ENCODE measurements at places on chromosomes 3 and 15. TPM values are rescaled to one million over a fixed set of nuclear protein-coding genes. Genes with fewer than 3 reads are reported as not detected.

Gene FOXB1
- polyA plus RNA-seq = not detected

Gene ALDH1A3
- polyA plus RNA-seq = 3.3 TPM

Gene CAV3
- polyA plus RNA-seq = 0.56 TPM

Gene C3orf22
- 0.10 TPM for polyA plus RNA-seq

Gene GUCA1C
- 0.18 TPM for polyA plus RNA-seq

Gene FANCD2OS
- polyA plus RNA-seq = not detected

Gene MUC4
- 0.83 TPM for polyA plus RNA-seq

Gene AGBL1
- polyA plus RNA-seq = 0.08 TPM

Gene UTS2B
- 0.45 TPM for polyA plus RNA-seq

Gene DTWD1
- 42.4 TPM for polyA plus RNA-seq

Gene ECE2
- not detected for polyA plus RNA-seq

Gene TAGLN3
- 2.1 TPM for polyA plus RNA-seq

Gene EBLN2
- polyA plus RNA-seq = 2.7 TPM

Gene TMEM207
- 17.6 TPM for polyA plus RNA-seq

Gene DNAH12
- 0.88 TPM for polyA plus RNA-seq

Gene AP3B2
- polyA plus RNA-seq = 1.9 TPM

DNA sequence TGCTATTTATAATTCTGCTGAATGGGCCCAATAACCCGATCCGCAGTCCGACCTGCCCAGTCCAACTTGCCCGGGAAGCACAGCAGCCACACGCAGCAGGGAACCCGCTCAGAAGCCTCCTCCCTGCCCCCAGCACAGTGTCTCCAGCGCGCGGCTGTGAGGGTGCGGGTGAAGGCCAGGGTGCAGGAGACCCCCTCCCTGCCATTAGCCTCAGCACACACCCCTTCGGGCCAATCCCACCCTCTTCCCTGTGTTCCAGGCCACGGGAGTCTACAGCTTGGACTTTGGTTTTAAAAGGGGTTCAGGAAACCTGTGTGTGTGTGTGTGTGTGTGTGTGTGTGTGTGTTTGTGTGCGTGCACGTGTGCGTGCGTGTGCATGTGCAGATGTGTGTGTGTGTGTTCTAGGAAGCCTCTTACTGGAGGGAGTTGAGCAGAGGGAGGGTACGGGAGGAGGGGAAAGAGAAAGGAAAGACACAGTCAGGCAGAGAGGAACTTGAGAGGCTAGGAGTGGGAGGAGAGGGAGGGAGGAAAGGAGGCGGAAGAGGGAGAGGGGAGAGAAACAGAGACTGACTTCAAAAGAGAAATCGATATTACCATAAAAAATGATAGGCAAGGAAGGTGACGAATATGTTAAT is 34.2 kb downstream of the ATP2B2 start:
- DNase-seq = peak; percentile 23

DNA sequence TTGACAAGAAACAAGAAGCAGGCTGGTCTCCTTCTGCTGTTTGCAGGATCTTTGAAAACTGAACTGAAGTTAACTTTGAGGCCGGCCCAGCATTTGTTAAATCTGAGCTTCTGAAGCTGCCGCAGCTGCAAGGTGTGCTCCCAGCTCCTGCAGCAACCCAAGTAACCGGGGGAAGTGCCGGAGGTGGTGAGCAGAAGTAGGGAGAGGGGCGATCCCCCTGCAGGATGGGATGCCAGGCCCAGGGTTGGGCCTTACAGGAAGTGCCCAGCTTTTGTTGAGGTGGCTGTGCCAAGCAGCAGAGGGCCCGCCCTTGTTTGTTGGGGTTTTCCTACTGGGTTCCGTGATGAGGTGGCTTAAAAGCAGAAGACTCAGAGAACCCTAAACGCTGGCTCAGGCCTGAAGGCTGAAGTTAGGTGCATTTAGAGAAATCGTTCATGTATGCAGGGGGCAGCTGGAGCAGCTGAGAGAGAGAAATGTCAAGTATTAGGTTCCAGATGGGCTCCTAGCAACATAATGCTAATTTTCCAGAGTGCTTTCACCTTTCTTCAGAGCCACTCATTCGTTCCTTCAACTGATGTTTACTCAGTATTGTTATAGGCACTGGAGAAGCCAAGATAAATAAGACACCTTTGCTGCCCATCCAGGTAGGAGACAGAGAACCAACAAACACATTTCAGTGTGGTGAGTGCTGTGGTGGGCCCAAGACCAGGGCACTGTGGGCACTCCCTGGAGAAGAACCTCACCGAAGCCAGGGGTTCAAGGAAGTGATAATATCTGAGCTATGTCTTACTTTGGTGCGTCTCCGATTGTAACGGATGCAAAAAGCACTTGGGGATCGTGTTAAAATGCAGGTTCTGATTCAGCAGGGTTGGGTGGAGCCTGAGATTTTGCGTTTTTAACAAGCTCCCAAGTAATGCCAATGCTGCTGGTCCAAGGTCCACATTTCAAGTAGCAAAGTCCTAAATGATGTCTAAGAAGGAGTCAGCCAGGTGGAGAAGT is 42.2 kb upstream of the PLCL2 start:
- DNase-seq = no peak

DNA sequence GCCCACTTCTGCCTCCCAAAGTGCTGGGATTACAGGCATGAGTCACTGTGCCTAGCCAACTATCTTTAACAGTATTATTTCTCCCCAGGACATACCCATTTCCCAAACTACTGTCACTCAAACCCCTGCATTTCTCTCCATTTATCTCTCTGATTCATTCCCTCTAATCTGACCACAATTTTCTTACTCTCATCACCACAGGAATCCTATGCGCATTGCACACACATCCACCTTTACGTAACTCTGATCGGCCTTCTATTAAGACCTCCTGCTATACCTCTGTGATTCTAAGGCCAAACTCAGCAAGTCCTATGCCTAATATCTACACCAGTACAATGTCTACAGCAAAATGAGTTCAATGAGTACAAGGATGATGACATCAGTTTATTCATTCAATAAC is 235.0 kb downstream of the ULK4 start:
- DNase-seq = no peak

GRCh38 chr3:118754406-118755252 is 280.0 kb downstream of the IGSF11 start:
- no peak for DNase-seq

GRCh38 chr15:38994310-38994709 is 429.7 kb upstream of the RASGRP1 start:
- no peak for DNase-seq

GRCh38 chr3:146209371-146209770 is 41.5 kb downstream of the PLSCR4 start:
- DNase-seq = no peak

- no peak for DNase-seq
These were observed 64.8 kb downstream of the OXNAD1 start for GRCh38 chr3:16329826-16330129.

DNA sequence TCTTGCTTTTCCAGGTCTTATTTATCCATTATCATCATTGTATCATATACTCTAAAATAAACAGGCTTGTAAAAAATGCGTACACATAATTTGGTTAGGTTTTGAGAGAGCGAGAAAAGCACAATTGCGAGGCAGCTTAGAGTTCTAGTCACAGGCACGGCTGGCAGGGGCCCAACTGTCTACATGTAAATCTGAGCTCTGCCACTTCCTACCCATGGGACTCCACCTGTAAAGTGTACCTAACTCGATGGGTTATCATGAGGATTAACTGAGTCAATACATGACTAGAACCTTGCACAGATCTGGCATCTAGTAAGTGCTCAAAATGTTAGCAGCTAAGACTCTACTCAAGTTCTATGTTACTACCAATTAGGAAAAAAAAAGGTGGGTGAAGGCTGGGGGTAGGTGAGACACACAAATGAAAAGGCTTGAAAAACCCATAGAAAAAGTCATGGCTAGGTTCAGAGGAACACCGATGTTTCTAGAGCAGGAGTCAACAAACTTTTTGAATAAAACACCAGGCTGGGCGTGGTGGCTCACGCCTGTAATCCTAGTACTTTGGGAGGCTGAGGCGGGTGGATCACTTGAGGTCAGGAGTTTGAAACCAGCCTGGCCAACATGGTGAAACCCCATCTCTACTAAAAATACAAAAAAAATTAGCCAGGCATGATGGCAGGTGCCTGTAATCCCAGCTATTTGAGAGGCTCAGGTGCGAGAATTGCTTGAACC is 36.2 kb downstream of the GLB1 start:
- no peak for DNase-seq

GRCh38 chr3:122183893-122184590 is 574 bp downstream of the CASR start:
- DNase-seq = no peak

- DNase-seq = no peak
These were observed 108.4 kb upstream of the DPH6 start for GRCh38 chr15:35654332-35654731.

GRCh38 chr3:4517093-4517492 is 23.9 kb downstream of the ITPR1 start:
- no peak for DNase-seq

DNA sequence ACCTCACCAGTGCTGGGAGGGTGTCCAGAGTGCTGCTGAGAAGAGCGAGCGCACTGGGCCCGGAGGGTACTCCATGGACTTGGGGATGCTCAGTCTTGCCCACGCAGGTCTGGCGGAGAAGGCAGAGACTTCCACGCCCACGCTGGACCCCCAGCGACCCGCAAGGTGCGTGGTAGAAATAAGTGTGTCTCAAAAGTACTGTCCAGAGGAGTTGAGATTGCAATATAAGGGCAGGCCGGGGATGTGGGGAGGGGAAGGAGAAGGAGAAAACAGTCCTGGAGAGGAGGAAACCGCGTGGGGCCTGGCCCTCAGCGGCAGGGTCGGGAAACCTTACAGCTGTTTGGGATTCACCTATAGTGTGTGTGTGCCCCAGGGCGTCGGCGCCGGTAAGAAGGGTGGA is 38.9 kb downstream of the NR2F2 start:
- no peak for DNase-seq

- DNase-seq = no peak
These were observed 147.4 kb upstream of the BCHE start for GRCh38 chr3:165984589-165984988.

DNA sequence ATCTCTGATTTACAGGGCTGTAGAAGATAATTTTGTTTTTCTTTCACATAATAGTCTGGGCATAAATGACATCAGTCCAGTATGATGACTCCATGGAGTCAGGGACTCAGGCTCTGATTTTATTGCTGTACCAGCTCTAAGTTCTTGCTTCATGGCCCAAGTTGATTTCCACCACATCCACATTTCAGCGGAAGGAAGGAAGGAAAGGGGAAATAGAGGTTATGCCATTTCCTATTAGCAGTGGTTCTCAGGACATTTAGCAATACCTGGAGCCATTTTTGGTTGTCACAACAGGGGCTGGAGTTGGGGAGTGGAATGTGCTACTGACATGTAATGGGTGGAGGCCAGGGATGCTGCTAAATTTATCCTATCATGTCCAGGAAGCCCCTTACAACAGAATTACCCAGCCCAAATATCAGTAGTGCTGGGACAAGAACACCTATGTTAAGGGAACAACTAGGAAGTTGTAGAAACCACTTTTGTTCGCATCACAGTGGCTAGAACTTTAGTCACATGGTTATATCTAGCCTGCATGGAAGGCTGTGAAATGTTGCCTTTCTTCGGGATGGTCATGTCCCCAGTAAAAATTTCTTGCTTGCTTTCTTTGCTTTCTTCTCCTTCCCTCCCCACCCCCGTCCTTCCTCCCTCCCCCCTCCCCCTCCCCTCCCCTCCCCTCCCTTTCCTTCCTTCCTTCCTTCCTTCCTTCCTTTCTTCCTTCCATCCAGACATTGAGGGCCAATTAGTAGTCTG is 42.1 kb downstream of the OXSR1 start:
- no peak for DNase-seq

DNA sequence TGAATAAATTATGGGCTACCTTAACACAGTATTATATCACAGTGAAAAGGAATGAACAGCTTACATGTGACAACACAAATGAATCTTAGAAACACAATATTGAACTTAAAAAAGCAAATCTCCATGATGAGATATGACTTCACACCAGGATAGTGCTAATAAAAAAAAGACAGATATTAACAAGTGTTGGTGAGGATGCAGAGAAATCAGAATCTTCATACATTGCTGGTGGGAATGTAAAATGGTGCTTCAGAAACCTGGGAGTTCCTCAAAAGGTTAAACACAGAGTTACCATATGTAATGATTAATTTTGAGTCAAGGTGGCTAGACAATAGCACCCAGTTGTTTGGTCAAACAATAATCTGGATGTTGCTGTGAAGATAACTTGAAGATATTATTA is 51.4 kb downstream of the HSPBAP1 start:
- no peak for DNase-seq

- no peak for DNase-seq
These were observed 163.9 kb downstream of the PPM1L start for GRCh38 chr3:160919942-160920341.

GRCh38 chr3:39961230-39961629 is 151.8 kb downstream of the MYRIP start:
- DNase-seq = no peak

DNA sequence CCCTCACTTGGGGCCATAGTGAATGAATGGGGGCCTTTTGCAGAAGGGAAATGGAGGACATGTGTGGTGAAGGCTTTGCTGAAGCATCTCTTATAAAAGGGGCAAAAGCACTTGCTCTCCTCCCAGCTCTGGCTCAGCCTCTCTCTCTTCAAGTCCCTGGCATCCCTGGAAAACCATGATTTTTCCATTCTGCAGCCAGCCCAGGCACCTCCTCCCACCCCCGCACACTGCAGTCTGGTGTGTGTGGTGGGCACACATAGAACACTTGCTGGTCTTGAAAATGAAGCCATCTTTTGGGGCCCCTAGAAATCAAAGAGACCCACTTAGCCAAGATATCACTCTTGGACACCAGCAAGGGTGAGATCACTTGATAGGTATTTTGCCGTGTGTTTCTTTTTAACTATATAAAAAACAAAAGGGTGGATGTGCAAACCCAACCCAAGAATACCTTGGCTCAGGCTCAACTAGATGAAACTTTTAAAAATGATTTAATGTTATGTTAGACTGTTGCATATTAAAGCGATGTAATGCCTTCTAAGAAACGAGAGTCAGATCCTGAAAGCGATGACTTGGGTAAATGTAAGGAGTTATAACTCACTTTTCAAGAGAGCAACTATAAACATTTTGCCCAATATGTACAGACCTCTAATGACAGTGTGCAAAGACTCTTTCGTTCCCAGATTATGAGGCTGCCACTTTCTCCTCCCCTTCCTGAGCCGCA is 16.4 kb upstream of the ALDH1A3 start:
- DNase-seq = no peak

GRCh38 chr3:167148136-167148535 is 232.0 kb downstream of the ZBBX start:
- no peak for DNase-seq

- no peak for DNase-seq
These were observed 357.7 kb downstream of the TIGIT start for GRCh38 chr3:114651555-114651954.

DNA sequence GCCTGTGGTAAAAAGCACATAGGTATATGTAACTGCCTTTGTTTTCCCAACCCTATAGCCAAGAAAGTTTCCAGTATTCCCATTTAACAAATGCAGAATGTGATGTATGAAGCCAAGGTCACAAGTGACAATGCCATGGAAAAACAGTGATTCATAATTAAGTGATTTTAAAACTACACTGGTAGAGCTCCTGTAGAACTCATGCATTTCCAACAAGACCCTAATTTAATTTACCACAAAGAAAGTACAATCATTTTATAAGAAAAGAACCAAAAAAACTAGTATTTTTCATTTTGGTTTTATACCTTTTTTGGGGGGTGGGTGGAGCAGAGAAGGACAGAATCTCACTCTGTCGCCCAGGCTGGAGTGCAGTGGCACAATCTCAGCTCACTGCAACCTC is 82.0 kb downstream of the STAG1 start:
- DNase-seq = no peak

- no peak for DNase-seq
These were observed 2.5 kb downstream of the NT5DC2 start for GRCh38 chr3:52530918-52531826.

- DNase-seq = no peak
These were observed 4.8 kb upstream of the BCL6 start for GRCh38 chr3:187750006-187750512.

GRCh38 chr3:110253794-110254193 is 817.8 kb upstream of the NECTIN3 start:
- DNase-seq = no peak
